Right atrium auricular region (tissue), 2 donors: ENCODE measurements at places on chromosomes 5 and 9. TPM values are rescaled to one million over a fixed set of nuclear protein-coding genes. Genes with fewer than 3 reads are reported as not detected.

Gene RGS3
- total RNA-seq = 184 TPM

Gene ARRDC3
- 11.2 TPM for total RNA-seq

Gene PAIP1
- 80.3 TPM for total RNA-seq

Gene PPWD1
- 15.1 TPM for total RNA-seq

Gene SOHLH1
- not detected for total RNA-seq

Gene EDIL3
- total RNA-seq = 10.8 TPM

Gene TAS2R1
- total RNA-seq = not detected

Gene CD180
- 0.26 TPM for total RNA-seq

Gene TMC1
- total RNA-seq = not detected

Gene LRRTM2
- not detected for total RNA-seq

Gene ORM2
- total RNA-seq = not detected

Gene IL17B
- 2.9 TPM for total RNA-seq

Gene FAM81B
- 24.7 TPM for total RNA-seq

Gene GRPEL2
- total RNA-seq = 10.7 TPM

Gene CDKN2A
- total RNA-seq = 1.3 TPM

Gene GPR21
- not detected for total RNA-seq
